Smooth muscle cell of the brain vasculature (primary cell): ENCODE measurements at places on chromosomes 2 and 18.

- DNase-seq: peak; percentile 32
Measured at GRCh38 chr18:79790996-79791972, 6.5 kb upstream of the KCNG2 start.

- DNase-seq: no peak
Measured at GRCh38 chr2:88753833-88754584, 62.5 kb downstream of the RPIA start.

DNA sequence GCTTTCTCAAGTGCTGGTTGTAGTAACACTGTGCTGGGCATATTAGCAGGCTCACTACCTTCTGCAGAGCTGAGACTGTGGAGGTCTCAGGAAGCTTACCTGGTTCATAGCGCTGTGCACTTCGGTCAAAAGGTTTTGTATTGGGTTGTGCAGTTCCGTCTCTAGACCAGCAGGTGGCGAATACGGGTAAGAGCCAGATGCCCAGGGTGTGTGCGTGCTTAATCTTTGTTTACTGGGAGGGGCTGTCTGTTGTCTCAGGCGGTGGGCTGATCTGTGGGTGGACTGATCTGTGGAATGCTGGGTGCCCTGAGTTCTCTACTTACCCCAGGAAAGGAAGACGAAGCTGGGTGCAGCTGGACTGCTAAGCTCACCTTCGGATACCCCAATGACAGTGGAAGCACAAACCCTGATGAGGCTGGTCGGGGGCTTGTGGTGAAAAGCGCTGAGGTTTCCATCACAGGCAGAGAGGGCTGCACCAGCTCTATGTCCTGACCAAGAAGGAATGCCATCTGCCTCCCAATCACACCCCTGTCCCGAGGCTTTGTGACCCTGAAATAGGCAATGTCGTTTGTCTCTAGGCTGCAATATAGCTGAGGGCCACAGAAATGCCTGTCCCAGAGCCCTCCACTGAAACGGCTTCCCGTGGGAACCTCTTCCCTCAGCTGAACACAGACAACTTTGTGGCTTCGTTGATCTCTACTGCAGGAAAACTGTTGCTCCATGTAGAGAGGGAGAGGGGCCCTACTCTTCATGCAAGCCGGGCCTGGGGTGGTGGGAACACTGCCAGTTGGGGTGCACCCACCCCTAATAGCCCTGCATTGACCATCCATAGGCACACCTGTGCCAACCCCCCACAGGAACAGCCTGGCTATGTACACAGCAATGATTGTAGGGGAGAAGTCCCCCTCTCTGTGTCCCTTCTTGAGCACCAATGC lies 45.9 kb upstream of the FAM117B start:
- peak; percentile 41 for DNase-seq

GRCh38 chr2:11310212-11310611 lies 34.2 kb downstream of the ROCK2 start:
- no peak for DNase-seq

DNA sequence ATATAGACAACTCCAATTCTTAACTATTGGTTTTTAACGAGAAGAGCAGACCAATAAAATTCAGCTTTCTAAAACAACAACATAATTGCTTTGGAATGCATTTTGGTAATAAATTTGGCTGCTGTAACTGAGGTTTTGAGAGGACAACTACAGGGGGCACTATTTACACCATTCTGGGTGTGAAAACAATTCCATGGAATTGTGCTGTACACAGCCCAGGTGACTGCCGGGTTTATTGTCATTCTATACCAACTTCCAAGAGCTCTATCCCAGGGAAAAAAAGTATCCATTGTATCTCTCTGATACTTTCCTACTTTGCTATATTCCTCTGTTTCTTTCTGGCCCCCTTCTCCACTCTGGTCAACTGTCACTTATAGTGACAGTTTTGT lies 38.4 kb downstream of the IRS1 start:
- no peak for DNase-seq

- DNase-seq: no peak
Measured at GRCh38 chr18:68769461-68769860, 28.4 kb upstream of the CCDC102B start.

GRCh38 chr2:175606010-175606841 lies 395.8 kb downstream of the LNPK start:
- DNase-seq: no peak

- DNase-seq: no peak
Measured at GRCh38 chr2:166092889-166093288, 34.9 kb downstream of the SCN1A start.

- DNase-seq: no peak
Measured at GRCh38 chr2:64727013-64727767, 73.5 kb upstream of the SERTAD2 start.

- no peak for DNase-seq
Measured at GRCh38 chr2:213224366-213224765, 59.9 kb upstream of the SPAG16 start.

GRCh38 chr2:46163098-46163430 lies 134.1 kb upstream of the EPAS1 start:
- no peak for DNase-seq

DNA sequence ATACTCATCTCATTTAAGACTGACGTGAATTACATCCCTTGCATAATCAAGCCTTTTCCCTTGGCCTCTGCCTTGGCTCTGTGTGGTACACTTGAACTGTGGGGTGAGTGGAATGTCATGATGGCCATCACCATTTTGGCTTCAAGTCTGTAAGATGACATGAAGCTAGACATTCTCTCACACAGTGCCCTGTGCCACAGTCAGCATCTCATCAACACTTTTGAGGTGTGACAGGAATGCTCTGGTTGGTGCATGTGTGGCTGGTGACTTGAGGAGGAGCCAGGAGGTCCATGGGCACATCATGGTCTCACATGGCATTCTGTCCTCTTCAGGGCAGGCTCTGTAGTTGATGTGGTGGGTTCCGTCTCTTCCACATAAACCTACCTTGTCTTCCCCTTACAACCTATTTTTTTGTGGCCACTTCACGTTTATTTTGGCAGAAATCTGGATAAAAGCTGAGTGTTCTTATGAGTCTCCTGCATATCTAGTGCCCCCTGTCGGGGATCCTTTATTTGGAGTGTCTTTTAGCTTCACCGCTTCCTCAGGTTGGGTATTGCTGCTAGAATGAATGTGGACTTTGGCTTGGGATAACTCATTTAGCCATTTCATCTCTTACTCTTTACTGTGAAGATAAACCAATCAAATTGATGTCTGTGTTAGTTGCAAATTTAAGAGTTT lies 28.1 kb downstream of the MAP4K4 start:
- DNase-seq: no peak

GRCh38 chr2:95278637-95279225 lies 4.5 kb downstream of the PROM2 start:
- DNase-seq: no peak

DNA sequence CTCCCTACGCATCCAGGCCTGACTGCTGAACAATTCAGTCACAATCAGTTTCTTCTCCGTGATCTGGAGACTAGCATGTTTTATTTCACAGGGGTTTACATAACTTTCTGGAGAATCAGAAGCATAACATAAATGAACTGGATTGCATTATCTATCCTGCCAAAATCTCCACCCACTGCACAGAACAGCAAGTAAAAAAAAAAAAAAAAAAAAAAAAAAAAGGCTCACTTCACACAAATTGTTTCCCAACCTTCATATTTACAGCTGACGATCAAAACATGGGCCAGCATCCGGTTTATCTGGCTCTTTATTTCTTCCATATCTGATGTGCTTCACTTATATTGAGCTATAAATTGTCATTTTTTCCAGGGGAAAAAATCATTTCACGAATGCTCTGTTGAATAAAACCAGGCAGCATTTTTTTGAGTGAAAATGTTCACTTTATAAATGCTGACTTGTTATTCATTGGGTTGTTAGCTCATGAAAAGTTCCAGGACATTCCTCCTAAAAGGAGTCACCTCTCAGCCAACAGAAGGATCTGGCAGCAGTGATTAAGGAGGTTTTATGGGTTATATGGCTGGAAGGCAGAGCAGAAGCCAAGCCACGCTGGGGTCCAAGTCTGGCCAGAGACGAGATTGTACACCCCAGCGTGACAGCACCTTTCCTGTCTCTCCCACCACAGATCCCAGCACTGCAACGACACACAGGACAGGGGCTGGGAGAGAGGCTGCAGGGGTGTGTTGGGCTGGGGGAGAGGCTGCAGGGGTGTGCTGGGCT lies 51.2 kb upstream of the GLI2 start:
- no peak for DNase-seq

GRCh38 chr2:43011158-43011491 lies 215.3 kb downstream of the ZFP36L2 start:
- no peak for DNase-seq

GRCh38 chr2:113237604-113238160 lies 41.0 kb downstream of the PAX8 start:
- no peak for DNase-seq

DNA sequence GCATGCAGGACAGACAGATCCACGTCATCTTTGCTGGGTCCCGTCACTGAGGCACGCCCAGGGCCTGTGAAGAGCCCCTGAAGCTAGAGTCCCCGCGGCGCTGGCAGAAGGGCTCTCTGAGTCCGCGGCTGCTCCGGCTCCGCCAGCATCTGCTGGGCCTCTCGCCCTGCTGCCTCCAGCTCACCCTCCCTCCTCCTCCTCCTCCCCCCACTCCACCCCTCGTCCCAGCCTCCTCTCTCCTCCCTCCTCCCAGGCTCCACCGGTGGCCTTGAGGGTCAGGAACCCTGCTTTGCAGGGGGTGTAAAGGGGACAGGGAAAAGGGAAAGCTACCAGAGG lies at the start of gene TNS1:
Gene TNS1, minus strand, starts transcription at position 151 of the 336 bp plus-strand sequence. Its CDS starts 123 bp downstream, at position 28.
- no peak for DNase-seq

GRCh38 chr2:227870710-227871374 lies 589 bp upstream of the DAW1 start:
- no peak for DNase-seq

DNA sequence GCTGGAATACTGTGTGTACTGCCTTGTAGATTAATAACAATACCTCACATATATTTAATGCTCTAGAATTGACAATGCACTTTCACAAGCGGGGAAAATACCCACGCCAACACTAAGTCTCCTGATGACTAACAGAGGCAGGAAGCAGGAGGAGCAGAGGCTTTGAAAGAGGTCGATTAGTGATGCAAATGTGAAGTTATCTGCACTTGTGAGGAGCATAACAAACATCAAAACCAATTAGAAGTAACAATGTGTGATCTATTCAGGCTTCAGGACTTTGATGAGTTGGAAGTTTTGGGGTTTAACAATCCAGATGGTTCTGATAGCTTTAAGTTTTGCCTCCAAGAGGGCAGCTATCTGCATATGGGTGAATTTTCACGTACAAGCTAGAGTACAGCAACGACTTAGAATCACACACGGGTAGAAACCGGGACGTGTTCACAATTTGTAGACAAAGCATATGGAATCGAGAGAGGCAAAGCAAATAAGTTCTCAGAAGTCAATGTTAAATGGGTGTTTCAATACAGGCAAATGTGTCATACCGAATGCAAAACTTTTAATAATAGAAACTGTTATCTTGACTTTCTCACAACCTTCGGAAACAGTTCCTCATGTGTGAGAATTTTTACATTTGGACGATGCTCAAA lies 114.5 kb downstream of the METTL8 start:
- no peak for DNase-seq

DNA sequence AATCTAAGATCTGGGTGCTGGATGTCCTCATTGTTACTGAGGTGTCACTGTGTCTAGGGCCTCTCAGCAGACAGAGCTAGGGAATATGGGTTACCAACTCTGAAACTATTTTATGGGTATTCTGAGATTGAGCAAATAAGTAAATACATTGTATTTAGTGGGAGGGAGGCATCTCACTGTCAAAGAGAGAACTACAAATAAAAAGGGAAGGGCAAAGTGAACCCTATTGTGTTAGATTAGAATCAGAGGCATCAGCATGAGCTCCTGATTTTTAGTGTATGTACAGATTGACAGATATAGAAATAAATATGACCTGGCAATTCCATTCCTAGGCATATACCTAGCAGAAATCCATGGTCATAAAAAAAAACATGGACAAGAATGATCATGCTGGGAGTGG lies 33.9 kb upstream of the RAB6C start:
- DNase-seq: no peak

DNA sequence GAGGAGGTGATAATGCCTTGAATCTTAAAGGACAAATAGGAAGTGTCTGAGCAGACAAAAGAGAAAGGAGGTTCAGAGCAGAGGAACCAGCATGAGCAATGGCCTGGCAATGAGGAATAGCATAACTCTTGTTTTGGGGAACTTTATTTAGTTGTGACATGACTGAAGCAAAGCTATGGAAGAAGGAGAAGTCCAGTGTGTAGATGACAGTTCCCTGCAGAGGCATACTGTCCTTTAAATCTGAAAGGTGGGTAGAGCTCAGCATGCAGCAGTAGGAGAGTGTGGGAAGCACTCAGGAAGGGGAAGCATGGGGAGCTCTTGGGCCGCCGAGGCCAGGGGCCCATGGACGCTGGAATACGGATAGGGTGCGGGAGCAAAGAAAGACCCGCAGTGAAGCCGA lies 173.8 kb downstream of the SEPTIN10 start:
- DNase-seq: no peak

DNA sequence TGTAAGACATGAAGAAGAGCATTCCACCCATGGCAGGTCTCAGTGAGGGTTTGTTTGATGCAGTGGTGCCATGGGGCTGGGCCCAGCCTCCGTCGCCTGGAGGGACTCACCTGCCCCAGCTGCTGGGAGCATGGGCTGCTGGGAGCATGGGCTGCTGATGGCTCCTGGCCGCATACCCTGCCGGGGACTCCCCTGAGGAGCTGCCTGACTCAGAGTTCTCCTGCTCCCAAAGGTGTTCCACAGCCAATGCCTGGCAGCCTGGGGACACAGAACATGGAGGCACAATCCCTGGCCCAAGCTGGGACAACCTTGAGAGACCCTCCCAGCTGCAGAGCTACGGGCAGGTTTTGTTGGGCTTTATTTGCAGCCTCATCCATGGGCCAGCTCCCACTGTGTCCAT lies 108.4 kb downstream of the COPS8 start:
- no peak for DNase-seq

GRCh38 chr2:172667581-172668325 lies 67.9 kb upstream of the RAPGEF4 start:
- no peak for DNase-seq

- no peak for DNase-seq
Measured at GRCh38 chr2:206863716-206864115, 75.6 kb upstream of the CPO start.

- no peak for DNase-seq
Measured at GRCh38 chr2:47065343-47065742, 89.8 kb downstream of the STPG4 start.

- no peak for DNase-seq
Measured at GRCh38 chr18:57649556-57650500, 28.2 kb upstream of the NARS1 start.

DNA sequence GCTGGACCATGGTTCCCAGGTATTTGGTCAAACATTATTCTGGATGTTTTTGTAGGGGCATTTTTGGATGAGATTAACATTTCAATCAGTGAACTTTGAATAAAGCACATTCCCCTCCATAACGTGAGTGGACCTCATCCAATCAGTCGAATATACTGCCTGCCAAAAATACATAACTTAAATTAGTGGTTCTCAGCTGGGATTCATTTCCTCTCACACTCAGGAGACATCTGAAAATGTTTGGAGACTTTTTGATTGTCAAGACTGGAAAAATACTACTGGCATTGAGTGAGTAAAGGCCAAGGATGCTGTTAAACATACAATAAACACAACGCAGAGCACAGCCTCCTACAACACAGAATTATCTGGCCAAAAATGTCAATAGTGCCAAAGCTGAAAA lies 198.2 kb downstream of the MYO1B start:
- no peak for DNase-seq
